H7 (cell line): ENCODE measurements at places on chromosomes 2 and 18.

DNA sequence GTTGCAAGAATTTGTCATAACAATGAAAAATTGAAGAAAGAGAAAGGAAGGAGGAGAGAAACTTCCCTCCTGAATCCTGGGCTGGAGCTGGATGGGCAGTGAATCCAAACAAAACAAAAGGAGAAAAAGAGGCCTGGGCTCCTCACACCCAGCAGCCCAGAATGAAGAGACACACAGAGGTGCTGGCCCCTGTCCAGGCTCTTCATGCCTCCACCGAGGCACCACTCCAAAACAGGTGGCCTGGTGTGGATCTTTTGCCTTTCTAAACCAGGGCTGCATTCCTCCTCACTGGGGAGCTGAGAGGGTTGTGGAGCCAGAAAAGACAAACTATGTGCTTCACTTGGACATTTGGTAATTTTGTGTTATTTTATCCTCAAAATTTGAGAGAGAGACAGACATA lies 76.0 kb downstream of the FAM124B start:
- DNase-seq, result no peak

GRCh38 chr18:76927223-76927725 lies 104.9 kb downstream of the ZNF236 start:
- no peak for DNase-seq

- no peak for DNase-seq
Measured at GRCh38 chr18:45539491-45539891, 75.8 kb upstream of the SLC14A2 start.

DNA sequence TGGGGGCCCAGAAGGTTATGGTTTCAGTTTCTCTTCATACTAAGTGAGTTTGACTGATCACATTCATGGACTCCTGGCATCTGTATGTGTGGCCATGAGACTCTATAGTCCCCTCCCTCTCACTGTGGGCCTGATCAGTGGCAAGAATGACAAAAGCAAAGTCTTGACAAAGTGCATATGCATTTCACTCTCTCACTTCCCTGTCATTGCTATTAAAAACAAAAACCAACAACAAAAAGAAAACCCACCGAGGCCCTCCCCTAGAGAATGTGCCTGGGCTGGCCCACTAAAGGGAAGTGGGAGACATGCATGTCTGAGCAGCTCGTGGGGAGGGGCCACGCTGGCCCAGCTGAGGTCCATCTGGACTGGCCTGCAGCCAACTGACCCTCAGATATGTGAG lies 600.1 kb upstream of the RAB6C start:
- DNase-seq, result no peak

GRCh38 chr2:174337337-174338146 lies 2.8 kb downstream of the SP9 start:
- peak; percentile 82 for DNase-seq

GRCh38 chr2:111054791-111055691 lies 65.7 kb upstream of the BCL2L11 start:
- DNase-seq, result no peak

DNA sequence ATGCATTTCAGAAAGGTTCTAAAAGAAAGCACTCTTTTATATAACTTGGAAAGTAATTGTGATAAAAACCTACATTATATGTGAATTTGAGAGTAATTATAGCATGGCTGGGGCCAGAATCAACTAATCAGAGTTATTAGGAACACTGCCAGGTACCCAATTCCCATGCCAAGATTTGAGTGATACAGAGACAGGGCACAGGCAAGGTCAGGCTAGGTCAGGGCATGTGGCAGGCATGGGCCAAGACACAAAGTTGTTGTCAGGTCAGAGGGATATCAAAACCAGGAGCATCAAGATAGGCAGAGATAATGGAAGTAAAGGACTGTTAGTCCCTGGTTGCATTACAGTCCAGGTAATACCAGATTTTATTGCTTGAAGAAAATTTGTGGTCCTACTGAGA lies 87.4 kb downstream of the MYO3B start:
- no peak for DNase-seq

DNA sequence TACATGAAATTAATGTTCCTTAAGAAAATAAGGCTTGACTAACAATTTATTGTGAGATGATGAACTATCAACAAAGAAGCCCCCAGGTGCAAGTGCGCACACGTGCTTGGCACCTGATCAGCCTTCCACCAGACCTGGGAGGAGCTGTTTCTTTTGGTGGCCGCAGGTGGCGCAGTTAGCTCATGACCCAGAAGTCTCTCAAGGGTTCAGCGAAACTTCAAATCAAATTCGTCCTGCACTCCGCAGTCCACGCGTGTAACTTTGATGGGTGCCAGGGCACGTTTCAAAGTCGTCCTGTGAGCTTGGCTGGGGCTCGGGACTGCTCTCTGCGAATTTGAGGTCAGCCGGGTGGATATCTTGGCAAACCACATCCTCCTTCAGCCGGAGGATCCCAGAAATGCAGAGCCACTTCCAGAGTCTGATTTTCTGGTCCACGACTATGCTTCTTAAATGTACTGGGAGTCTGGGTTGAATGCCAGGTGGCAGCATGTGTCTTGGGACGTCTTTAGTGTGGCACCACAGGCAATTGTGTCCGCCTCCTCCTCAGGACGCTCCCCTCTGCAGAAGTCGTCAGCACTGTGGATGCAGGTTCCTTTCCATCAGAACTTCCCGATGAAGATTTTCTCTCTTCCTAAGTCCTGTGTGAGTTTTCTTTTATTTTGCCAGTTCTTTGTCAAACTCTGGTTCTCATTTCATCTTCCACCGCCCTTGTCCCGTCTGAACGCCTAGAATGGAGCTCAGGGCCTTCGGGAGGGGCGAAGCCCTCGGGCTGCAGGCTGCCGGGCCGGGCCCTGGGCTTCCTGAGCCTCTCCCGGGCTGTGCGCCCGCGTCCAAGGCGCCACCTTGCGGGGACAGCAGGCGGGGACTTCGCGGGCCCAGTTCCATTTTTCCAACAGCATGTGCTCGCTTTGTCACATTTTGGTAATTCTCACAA lies 61.3 kb upstream of the RAPGEF4 start:
- peak; percentile 90 for DNase-seq

- no peak for DNase-seq
Measured at GRCh38 chr2:135245071-135245470, 193.0 kb downstream of the RAB3GAP1 start.

- DNase-seq, result no peak
Measured at GRCh38 chr18:69755856-69756496, 191.7 kb downstream of the CD226 start.

DNA sequence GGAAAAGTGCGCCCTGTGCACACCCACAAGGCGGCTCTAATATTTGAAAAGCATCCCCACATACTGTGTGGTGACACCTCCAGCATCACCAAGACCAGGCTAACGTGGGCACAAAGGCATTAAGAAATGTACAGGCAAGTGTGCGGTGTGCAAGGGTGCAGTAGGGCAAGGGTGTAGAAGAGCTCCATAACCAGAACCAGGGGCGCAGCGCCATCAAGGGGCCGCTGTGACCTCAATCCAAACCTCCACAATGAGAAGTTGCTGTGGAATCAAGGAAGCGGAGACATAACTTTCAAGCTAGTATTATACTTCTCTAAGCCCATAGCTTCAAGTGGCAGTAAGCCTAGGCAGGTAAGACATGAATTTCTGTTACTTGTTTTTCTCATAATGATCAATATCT lies 13.0 kb downstream of the L3MBTL4 start:
- DNase-seq, result peak; percentile 61

GRCh38 chr18:44758861-44759631 lies 78.4 kb downstream of the SETBP1 start:
- no peak for DNase-seq

GRCh38 chr2:100610381-100610831 lies 47.6 kb downstream of the PDCL3 start:
- peak; percentile 83 for DNase-seq

DNA sequence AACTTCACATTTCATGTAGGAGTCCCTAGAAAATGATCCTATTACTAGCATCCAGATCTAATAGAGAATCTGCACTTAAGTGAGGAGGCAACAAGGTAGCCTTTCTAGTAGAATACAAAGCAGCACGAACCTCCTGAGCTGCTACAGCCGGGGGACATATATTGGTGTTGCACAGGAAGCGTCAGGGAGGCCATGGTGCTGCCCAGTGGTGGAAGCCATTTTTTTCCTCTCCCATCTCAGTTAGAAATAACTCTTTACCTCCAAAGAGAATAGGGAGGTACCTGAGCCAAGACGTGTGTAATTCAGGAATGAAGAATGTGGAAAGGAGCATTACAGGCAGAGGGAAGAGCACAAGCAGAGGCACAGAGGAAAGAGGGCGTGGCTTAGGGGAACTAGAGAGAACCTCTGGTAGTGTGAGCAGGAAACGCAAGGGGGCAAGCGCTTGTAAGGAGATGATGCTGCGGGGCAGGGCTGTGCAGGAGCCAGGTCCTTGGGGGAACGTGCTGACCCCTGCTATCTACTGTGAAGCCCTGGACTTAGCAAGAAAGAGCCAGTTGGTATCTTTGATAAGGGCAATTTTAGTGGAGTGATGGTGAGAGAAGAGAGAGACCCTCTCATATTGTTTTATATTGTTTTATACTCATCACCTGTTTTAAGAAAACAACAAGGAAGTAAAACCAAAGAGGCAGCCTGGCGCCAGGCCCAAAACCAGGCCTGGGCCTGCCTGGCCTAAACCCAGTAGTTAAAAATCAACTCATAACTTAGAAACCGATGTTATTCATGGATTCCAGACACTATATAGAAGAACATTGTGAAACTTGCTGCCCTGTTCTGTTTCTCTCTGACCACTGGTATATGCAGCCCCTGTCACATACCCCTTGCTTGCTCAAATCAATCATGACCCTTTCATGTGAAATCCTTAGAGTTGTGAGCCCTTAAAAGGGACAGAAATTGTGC lies 50.0 kb upstream of the TTC39C start:
- DNase-seq, result no peak

DNA sequence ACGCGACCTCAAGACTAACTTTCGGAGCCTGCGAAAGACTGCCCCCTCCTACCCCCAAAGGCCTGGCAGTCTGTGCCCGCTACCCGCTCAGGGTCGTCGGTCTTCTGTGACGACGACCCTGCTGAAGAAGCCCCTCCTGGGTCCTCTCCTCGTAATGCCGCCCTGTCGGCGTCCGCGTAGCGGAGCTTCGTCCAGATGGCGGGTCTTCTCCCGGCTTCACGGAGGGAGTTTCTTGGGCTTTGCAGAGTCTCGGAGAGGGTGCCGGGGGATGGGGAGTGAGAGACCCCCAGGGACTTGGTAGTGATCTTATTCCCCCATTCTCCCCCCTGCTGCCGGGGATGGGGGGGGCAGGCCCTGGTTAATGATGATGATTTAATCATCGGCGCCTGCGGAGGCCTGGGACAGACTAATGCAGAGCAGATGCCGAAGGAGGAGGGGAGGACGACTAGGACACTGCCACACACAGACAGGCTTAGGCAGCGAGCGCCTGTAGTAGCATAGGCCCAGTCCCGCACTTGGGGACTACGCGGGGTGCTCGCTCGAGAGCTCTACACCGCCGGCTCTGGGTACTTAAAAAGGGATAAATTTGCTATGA lies 528 bp upstream of the PCGF1 start:
- DNase-seq, result peak; percentile 69

- DNase-seq, result peak; percentile 44
Measured at GRCh38 chr2:86297382-86298147, 39.9 kb downstream of the REEP1 start.

DNA sequence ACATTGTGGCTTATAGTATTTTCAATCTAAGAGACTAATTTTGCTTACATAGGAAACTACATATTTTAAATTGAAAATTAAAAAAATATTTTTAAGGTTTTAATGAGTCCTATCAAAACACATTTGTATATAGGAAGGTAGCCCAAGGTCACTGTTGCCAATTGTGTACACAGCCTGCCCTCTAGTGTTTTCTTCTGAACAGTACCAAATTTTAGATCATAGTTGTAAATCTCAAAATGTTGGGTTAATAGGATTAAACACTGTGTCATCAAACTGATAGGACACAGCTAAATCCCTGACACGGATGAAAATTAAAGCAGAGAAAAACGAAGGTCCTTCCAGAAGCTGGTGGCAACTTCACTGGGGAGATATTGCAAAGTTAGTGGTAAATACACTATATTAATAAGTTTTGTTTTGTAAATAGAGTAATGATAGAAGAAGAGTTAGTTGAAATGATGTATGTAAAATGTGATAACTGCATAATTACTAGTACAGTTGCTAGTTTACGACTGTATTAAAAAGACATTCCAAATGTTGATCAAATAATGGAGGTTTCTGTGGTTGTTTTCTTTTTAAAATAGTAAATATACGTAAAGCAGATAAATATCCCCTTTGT lies 19.7 kb downstream of the CLUL1 start:
- no peak for DNase-seq

DNA sequence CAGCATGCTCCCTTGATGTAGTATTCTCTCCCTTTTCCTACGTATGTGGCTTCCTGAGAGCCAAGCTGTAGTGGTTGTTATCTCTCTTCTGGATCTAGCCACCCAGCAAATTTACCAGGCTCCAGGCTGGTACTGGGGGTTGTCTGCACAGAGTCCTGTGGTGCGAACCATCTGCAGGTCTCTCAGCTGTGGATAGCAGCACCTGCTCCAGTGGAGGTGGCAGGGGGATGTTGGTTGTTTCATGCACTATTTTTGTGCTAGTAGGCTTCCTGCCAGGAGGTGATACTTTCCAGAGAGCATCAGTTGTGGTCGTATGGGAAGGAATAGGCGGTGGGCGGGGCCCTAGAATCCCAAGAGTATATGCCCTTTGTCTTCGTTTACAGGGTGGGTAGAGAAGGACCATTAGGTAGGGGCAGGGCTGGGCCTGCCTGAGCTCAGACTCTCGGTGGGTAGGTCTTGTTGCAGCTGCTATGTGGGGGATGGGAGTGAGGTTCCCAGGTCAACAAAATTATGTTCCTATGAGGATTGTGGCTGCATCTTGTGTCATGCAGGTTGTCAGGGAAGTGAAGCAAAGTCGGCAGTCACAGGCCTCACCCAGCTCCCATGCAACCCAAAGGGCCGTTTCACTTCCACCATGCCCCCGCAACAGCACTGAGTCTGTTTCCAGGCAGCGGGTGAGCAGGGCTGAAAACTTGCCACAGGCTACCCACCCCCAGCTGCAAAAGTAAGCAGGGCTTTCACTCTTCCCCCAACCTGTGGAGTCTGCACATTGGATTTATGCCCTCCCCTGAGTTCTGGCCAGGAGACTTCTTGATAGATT lies 1139.5 kb downstream of the BCL11A start:
- DNase-seq, result no peak

GRCh38 chr2:213046431-213046830 lies 105.0 kb downstream of the IKZF2 start:
- DNase-seq, result no peak

GRCh38 chr18:37249895-37250618 lies 315.5 kb downstream of the CELF4 start:
- no peak for DNase-seq

DNA sequence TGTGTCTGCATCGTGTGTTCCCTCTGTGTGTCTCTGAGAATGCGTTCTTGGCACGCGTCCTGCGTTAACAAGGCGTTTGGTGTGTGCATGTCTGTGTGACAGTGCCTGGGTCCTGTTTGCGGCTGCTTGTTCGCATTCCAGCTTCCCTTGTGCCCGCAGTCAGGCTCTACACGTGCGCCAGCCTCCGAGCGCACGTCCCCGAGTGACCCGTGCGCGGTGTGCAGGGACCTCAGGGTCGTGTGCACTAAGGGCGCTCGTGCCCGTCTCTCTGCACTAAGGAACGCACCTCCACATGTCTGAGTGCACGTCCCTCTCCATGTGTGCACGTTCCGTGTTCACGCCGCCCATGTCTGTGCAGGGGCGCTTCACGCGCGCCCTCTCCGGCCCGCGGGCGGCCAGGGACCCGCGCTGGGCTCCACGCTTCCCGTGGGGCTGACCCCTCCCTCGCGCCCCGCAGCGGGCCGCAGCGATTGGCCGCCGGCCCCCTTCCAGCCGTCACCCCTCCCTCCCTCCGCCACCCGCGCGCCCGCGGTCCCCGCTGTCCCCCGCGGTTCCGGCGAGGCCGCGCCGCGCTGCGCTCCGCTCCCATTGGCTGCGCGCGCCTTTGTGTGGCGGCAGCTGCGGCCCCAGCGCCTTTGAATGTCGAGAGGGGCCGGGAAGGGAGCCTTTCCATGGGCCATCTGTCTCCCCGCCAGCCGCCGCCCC lies 229.4 kb downstream of the HAUS1 start:
- DNase-seq, result peak; percentile 92
